ENCODE measurements at places on chromosomes 3 and 15.
A peak's percentile ranks its signal among the peaks of the same experiment; 100 is the strongest.

GRCh38 chr3:42148982-42149432, 57.9 kb downstream of the TRAK1 start:
- no peak for DNase-seq

DNA sequence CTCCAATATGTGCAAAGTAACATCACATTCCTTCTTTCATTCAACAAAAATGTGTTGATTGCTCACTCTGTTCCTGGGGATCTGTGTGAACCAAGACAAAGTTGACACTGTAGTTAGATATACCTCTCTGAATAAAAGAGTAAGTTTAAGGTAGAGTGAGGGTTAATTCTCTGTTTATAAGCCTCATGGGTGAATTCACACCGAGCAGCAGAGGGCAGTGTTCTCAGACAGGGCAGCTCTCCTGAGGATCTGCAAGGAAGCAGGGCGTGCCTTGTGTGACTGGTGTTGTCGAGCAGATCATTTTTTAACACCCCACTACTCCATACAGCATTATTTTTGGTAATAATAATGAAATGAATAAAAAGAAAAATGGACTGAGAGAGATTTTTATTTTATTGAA, 34.4 kb downstream of the PAQR9 start:
- DNase-seq = peak; percentile 45

DNA sequence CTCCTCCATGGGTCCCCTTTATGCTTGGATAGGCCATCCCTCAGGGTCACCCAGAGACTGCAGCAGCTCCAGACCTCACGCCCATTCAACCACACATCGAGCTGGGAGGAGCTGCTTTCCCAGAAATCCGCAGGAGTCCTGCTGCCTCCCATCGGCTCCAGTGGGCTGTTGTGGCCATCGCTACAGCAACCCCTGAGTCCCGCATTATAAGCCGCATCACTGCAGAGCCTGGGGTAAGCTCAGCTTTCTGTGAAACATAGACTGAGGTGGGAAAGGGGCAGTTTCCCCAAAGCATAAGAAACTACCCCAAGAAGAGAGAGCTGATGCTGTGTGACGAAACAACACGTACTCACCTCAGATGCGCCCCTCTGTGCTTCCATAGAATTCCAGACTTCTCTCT, 35.7 kb downstream of the MRPL46 start:
- DNase-seq = no peak

DNA sequence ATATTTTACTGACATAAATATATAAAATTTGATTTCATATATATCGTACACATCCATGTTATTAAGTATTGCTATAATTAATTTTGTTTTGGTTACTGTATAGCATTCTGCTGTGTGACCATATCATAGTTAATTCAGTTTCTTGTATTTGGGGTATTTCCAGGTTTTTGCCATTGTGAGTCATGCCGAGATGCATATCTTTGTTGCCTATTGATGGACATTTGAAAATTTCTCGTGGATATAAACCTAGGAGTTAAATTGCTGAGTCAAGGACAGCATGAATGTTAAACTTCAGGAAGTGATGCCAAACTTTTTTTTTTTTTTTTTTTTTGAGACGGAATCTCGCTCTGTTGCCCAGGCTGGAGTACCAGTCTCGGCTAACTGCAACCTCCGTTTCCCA, 33.7 kb upstream of the GPR171 start:
- DNase-seq = no peak

DNA sequence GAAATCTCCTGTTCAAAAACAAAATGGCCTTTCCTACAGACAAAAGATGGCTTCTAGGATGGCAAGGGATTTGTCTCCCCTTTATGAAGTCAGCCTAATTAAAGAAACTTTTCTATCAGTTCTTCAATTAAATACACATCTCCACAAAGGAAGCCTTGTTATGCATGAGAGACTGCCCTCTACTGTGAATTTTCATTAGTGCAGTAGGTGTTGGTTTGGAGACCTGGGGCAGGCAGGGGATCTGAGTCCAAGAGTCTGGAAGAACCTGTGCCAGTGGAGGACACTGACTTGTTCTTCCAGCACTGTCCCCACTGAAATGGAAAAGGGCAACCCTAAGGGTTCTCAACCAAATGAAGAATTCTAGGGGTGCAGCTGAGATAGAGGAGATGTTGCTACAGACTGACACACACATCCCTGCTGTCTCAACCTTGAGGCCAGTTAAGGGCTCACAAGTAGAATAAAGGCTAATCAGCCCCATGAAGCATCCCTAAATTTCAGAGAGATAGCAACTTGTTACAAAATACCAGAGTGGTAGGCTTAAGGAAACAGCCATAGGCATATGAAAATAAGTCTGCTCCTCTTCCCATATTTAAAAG, 174.0 kb upstream of the PRICKLE2 start:
- DNase-seq = peak; percentile 15

GRCh38 chr3:194536871-194537637, 50.3 kb upstream of the ATP13A3 start:
- no peak for DNase-seq

- no peak for DNase-seq
Observed at GRCh38 chr3:122268257-122269024, 56.6 kb upstream of the CSTA start.

DNA sequence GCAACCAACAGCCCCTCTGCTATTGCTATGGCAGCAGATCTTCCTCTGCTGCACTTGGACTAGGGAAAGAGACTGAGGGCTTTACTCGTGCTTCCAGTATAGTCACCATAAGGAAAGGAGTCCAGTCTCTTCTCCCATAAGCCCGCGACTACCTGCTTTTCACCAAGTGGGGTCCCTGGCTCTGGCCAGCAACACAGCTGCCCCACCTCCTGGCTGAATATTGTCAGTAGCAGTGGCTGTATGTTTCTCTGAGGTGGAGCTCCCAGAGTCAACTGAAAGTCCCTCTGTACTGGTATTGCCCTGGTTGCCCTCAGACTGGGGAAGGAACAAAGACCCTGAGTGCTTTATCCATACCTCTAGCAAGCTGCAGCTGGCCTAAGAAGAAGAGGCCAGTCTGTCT, 719.6 kb downstream of the SQOR start:
- DNase-seq = no peak

Data from CD4-positive, alpha-beta T cell (primary cell).